Stimulated activated naive CD8-positive, alpha-beta T cell treated with anti-CD3 and anti-CD28 coated beads, Interleukin-15, Interleukin-2, amounts not matched to agents 100 U/mL and 50 U/mL, for 24 hours (primary cell): ENCODE measurements at places on chromosomes 16 and 17.

- DNase-seq, result no peak
Observed at GRCh38 chr17:35185849-35186248, 8.3 kb downstream of the SLC35G3 start.

GRCh38 chr17:71081666-71082065, 912.3 kb downstream of the KCNJ2 start:
- DNase-seq, result no peak

DNA sequence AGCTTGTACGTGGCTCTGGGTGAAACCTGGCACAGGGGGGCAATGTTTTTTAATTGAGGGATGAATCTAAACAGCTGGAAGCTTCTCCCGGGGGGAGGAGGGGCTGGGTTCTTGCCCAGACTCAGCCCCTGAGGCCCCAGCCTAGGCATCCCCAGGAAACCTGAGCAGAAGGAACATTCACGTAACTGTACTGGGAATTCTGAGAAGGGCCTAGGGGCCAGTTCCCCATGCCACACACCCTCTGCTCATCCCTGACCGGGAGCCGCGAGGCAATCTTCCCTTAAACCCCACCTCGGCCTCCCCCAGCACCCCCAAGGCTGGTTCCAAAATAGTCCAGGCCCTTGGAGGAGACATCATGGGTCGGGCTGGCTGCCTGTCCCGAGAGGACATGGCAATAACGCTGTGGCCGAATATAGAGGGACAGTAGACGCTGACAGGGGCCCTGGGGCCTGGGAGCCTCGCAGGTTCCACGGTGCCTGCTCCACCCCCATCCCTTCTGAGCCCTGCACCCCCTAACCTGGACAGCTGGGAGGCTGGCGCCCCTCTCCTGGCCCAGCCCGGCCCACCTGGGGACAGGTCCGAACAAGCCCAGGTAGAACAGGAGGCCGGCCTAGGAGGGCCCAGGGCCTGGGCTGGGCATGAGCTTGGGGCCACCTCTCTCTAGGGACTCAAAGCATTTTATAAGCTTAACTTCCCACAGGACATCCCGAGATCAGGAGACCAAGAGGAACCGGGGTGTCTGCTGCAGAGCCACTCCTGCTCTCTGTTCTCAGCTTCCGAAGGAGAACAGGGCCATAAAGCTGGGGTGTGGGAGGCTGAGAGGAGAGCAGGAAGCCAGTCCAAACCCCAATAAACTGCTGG, 83.2 kb upstream of the TOB1 start:
- no peak for DNase-seq

DNA sequence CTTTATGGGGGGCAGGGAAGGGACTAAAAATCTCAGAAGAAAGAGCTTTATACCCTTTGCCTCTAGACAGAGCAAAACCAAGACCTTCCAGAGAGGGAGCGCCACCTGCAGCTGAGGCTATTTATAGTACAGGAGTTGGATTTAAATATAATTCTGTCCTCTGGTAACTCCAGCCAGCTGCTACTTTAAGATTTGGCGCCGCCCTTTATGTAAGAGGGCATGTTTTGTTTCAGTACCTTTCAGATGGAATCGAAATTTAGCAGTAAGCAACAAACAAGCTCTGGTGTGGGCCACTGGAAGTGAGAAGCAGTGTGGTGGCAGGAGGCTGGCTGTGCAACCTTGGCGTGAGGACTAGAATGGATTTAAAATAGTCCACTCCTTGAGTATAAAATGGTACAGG, 5.2 kb upstream of the GUCY2D start:
- DNase-seq, result peak; percentile 41

DNA sequence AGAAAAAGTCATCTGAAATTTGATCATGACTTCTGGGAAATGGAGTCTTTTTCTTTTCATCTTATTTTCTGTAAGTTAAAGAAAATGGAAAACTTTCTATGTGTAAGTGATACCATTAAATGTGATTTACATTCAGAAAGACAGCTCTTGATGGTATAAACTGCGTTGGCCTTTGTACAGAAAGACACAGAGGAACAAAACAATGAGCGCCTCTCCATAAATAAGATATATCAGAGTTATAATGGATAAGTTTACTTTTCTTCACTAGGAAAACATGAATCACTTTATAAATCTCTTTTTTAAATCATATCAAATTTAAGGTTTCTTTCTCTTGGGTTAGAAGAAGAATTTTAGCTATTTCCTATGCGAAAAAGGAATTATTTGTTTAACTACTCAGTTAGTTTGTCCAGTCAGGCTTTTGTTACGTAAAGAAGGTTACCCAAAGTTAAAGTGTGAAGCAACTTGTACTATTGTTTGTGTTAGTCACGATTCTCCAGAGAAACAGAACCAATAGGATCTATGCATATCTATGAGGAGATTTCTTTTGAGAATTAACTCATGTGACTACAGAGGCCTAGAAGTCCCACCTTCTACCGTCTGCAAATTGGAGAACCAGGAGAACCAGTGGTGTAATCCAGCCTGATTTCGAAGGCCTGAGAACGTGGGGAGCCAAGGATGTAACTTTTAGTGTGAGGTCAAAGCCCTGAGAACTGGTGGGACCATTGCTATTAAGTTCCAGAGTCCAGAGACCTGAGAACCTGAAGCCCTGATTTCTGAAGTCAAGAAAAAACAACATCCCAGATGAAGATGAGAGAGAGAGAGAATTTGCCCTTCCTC, 295.4 kb upstream of the KCNJ16 start:
- no peak for DNase-seq

DNA sequence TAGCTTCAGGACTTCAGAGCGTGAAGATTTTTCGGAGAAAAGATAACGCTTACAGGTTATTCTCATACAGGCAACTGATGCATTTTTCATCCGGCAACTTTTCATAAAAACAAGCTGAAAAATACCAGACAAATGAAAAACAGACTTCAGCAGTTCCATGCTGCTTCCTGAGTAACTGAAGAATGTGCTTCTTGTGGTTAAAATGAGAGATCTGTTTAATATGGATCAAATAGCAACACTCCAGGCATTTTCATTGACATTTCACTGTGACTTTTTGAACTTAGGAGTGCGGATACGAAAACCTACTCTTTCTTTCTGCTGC, 705 bp upstream of the PITPNC1 start:
- DNase-seq, result no peak

DNA sequence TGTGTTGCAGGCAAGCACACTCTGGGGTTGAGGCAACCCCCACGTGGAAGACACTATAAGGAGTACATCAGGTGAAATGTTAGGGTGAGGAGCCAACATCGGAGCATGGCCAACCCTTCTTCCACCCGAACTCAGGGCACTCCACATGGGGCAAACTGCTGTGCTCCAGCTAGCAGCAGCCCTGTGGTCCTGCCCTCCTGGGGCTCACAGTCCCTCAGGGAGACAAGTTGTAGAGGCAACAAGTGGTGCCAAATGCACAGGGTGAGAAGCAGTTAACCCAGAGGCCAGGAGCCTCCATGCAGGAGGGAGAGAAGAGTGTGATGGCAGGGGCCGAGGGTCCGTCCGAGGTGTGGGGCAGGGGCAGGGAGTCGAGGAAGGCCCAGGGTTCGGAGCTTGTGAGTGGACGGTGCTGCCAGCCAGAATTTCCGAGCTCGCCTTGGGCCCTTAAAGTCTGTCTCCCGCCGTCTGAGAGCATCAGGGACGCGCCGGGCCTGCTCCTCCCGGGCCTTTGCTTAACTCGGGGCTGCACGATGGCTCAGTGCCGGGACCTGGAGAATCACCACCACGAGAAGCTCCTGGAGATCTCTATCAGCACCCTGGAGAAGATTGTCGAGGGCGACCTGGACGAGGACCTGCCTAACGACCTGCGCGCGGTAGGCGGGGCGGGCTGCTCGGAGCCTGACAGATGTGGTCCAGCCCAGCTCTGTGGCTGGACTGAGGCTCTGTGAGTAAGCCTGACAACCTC, 32.3 kb downstream of the ATPAF2 start:
- no peak for DNase-seq

- peak; percentile 89 for DNase-seq
Observed at GRCh38 chr16:67993207-67994039, 5.9 kb downstream of the DPEP2 start.

DNA sequence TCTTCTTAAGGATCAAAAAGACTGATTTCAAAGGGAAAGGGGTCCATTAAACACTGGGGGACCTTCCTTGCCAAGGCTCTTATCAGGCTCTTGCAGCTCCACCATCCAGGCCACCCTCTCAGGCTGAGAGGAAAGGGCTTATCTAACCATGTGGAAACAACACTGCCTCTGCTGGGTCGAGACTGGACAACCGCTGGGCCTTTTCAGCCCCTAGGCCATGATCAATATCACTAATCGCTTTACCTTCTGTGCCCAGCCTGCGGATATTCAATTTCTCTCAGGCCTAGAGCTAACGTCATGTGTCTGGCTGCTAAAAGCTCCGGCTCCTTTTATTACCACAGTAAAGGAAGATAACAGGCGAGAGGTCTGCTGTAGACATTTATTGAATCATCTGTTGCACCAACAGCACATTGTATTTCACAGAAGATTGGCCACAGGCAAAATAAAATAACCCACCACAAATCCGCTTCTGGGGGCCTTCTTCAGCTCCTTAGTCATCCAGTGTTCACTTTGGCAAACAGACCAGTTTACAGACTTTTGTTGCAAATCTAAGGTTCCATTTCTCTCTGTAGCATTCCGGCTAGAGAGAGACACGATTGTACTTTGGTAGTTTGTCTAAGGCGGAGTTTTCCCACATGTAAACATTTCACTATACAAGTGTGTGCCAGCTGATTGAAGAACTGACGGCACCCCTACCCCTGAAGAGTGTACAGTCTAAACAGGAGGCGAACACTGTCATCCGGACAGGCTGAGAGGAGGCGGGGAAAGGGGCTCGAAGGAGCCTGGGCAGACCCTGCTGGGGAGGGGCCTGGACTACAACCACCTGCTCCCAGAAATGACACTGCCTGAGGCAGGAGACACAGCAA, 13.9 kb downstream of the CYB561 start:
- DNase-seq, result no peak

GRCh38 chr17:278676-279059, 73.9 kb downstream of the RPH3AL start:
- DNase-seq, result no peak

DNA sequence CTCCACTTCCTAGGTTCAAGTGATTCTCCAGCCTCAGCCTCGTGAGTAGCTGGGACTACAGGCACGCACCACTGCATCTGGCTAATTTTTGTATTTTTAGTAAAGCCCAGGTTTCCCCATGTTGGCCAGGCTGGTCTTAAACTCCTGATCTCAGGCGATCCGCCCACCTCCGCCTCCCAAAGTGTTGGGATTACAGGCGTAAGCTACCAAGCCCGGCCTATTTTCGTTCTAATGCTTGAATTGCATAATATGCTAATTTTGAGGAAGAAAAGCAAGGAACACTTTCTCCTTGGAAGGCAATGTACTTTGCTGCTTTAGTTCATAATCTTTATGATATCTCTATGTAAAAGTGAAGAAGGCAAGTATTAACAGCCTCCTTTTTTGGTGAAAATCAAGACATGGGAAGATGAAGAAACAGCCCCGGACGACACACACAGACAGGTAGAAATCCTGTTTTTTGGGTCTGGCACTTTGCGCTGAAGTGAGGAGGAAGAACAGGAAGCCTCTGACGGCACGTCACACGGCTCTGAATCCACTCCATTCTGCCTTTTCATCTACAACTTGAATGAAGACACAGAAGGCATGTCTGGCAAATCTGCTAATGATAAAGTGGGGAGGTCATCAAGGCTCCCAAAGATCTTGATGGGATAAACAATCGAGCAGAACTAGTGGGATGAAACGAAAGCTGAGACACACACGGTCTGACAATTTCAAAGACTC, 24.9 kb downstream of the VPS53 start:
- no peak for DNase-seq
